T47D (cell line): ENCODE measurements at places on chromosomes 4 and X.

- no peak for DNase-seq
These were observed 401 bp downstream of the SOWAHD start for GRCh38 chrX:119758731-119759247.

GRCh38 chr4:87865960-87866598, 33.3 kb downstream of the MEPE start:
- no peak for DNase-seq

- peak; percentile 56 for DNase-seq
These were observed 16.1 kb downstream of the MSMO1 start for GRCh38 chr4:165343353-165344191.

DNA sequence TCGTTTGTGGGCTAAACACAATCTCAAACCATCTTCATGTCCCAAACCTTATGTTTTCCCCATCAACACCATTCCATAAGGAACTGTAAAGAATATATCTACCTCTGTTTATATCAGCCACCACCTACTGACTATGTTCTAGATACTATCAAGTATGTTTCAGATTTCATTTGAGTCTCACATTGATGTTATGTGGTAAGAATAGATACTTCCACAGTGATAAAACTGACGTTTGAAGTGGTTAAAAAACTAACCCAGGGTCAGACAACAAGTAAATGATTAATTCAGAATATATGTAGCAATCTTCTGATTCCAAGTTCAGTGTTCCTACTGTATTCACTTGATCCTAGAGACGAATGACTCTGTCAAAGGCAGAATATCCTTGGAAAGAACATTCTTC, 156.8 kb upstream of the RASGEF1B start:
- no peak for DNase-seq

DNA sequence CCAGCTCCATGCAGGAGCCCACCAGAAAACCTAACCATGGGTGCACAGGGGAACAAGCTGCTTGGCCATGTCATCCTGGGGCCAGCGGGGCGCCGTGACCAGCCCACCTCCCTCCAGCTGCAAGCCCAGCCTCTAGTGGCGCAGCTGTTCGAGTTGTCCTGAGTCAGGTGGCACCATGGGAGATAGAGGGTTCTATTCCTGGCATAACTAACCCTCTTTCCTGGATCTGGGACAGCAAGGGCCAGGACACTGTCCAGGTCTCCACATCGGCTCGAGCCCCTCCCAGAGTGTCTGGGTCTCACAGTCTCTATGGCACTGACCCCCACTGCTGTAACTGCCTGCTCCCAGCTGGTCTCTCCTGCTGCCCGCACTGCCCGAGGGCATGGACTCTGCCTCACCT, 16.7 kb downstream of the ABLIM2 start:
- no peak for DNase-seq

DNA sequence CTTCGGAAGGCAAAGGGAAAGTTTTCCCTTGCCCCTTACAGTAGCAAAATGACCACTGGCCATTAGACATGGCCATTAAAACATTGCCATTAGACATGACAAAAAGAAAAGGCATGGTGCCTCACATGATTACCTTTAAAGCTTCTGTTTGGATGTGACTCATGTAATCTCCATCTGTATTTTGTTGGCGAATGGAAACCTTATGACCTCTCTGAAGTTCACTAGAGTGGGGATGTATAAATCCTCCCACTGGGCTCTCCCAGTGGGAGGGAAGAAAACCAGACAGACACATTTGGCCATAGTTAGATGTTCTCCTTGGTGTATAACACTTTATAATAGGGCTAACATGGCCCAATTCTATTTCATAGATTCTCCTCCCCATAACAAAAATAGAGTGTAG, 152.6 kb downstream of the MAGEB17 start:
- DNase-seq = no peak

GRCh38 chr4:3196670-3197359, 52.1 kb upstream of the MSANTD1 start:
- DNase-seq = no peak

GRCh38 chrX:30504309-30504708, 73.3 kb downstream of the TASL start:
- DNase-seq = no peak

DNA sequence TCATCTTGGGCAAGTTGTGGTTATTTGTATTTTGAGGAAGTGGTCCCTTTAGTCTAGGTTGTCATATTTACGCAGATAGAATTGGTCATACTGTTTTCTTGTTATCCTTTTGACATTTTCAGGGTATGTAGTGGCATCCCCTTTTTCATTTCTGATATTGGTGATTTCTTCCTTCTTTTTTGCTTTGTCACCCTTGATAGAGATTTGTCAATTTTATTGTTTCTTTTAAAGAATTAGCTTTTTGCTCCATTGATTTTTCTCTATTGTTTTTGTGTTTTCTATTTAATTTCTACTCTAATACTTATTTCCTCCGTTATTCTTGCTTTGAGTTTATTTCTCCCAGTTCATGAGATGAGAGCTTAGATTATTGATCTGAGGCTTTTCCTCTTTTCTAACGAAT, 87.7 kb downstream of the CPEB2 start:
- DNase-seq = no peak

- no peak for DNase-seq
These were observed 85.7 kb upstream of the MTM1 start for GRCh38 chrX:150482537-150483206.

DNA sequence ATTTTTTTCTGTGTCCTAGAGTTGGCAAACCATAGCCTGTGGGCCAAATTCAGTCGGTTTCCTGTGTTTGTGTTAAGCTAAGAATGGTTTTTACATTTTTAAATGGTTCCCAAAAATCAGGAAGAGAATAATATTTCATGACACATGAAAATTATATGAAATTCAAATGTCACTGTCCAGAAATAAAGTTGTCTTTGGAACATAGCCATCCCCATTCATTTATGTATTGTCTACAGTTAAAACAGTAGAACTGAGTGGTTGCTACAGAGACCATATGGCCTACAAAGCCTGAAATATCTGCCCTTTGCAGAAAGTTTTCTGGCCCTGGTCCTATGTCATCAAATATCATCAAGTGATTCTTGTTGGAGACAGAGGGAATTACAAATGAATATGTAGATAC, 15.5 kb downstream of the FRMPD4 start:
- no peak for DNase-seq

- no peak for DNase-seq
These were observed 80.8 kb downstream of the JAKMIP1 start for GRCh38 chr4:6119507-6120020.

DNA sequence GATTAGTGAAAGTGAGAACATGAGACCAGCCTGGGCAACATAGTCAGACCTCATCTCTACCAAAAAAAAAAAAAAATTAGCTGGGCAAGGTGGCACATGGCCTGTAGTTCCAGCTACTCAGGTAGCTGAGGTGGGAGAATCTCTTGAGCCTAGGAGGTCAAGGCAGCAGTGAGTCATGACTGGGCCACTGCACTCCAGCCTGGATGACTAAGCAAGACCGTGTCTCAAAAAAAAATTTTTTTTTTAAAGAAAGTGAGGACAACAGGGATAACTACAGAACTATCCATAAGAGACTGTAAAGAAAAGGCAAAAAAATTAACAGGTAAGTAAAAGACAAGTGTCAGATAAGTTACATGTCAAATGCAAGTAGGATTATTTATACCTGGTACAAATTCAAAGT, 13.5 kb upstream of the SPP1 start:
- DNase-seq = no peak

DNA sequence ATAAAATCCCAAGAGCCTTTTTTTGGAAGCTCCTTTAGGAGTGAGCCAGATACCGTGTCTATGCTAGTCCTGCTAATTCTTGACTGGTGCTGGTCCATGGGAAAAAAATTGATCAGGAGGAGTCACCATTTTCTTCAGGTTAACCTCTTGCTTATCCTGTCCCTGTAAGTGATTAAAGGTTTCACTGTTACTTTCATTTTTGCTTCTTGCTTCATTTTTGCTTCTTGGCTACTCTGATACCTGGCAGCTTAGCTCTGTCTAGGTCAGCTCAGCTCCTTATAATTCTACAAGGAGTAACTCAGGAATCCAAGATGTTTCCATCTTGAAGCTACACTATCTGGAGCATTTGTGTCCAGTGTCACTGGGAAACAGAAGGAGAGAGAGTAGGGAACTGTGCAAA, 45.7 kb downstream of the AFM start:
- no peak for DNase-seq

DNA sequence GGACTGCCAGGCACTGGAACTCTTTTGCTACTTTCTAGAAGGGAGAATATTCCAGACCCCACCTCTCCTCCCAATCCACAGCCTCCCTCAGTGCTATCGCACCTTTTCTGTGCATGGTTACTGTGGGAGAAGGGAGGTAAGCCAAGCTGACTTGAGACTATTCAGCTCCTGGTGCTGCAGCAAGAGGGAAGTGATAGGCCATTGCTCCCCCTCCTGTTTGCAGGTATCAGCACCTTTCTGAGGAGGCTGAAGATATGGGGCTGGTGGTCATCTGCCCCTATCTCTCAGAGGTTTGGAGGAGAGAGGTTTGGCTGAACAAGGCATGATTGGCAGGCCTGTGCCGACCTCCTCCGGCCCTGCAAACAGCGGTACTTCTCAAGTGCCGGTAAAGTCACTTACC, 103.3 kb upstream of the GATB start:
- no peak for DNase-seq

GRCh38 chr4:88159229-88159725, 838 bp upstream of the ABCG2 start:
- peak; percentile 28 for DNase-seq

- DNase-seq = no peak
These were observed 36.8 kb downstream of the LRP2BP start for GRCh38 chr4:185358959-185359358.

DNA sequence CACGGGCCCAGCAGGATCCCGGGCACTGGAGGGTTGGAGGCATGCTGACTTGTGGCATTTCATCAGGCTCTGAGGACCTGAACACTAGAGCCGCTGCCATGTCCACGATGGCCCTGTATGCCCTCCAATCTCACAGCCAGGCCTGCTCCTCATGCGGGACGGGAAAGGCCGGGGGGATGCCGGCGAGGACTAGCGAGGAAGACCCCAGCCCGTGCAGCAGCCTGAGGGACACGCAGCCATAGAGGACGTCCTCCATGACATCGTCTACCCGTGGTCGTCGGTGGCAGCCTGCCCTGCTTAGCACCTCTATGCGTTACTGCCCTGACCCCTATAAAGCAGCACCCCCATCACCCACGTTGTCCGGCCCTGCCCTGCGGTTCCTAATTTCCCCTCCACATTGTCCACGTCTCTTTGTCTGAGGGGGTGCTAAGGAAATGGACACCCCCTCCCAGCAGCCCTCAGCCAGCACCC, 32.6 kb downstream of the HMX1 start:
- no peak for DNase-seq
